Skin of body (tissue), 3 donors: ENCODE measurements at places on chromosomes 7 and 10. TPM values are rescaled to one million over a fixed set of nuclear protein-coding genes. Genes with fewer than 3 reads are reported as not detected.

DNA sequence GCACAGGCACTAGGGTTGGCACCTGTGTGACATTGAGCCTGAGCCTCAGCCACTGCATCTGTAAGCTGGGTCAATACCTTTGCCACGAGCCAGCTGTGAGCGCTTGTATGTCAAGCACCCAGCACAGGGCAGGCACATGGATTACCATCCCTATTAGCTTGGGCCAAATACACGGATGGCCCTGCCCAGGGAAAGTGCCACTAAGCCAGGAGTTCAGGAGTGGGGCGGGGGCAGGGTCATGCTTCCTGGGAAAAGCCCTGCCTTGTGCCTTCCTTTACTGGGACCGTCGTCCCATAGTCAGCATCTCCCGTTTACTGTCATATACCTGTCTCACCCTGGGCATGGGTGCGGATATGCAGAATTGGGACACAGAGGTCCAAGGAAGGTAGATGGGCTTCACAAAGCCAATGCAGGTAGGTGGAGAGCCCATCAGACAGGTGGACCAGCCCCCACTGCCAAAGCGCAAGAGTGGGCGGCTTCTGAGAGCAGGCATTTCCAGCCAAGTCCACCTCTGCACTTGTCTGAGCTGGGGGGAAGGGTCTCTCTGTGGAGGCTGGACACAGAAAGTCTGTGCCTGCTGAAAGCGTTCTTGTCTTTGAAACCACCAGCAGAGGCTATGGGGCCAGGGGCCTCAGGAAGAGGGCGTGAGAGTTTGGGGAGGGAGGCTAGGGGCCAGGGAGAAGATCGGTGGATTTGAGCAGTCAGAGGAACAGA is 72.6 kb downstream of the VWA2 start:
- DNase-seq: no peak

GRCh38 chr10:88592381-88592780 is 5.8 kb downstream of the LIPJ start:
- DNase-seq: no peak

- no peak for DNase-seq
Measured at GRCh38 chr10:67603701-67604100, 92.3 kb downstream of the CTNNA3 start.

GSDME gene
- total RNA-seq: 6.9 TPM
